ENCODE measurements at places on chromosomes 4 and X.

- no peak for DNase-seq
Measured at GRCh38 chr4:122621016-122621507, at the start of gene IL21. Gene IL21, minus strand, starts transcription at chr4:122621066. Its CDS starts 55 bp downstream, at chr4:122621011.

GRCh38 chrX:78514852-78515251 is 144.3 kb downstream of the RTL3 start:
- DNase-seq = peak; percentile 3

DNA sequence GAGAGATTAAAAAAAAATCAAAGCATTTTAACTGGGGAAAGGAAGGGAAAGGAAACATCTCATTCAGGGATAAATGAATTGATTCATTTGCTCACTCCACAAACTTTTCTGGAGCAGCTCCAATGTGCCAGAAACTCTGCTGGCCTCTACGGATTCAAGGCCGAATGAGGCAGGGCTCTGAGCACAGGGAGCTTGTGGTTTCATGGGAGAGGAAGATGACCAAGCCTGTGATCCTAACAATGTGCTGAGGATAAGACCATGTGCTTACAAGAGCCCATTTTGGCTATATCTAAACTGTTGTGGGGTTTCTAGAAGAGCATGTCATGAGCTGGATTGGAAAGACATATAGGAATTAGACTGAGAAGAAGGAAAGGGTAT is 137.5 kb downstream of the ZNF674 start:
- DNase-seq = peak; percentile 66

- no peak for DNase-seq
Measured at GRCh38 chrX:40746521-40746920, 11.2 kb upstream of the MED14 start.

- DNase-seq = no peak
Measured at GRCh38 chr4:165331359-165331758, 3.9 kb downstream of the MSMO1 start.

- DNase-seq = no peak
Measured at GRCh38 chr4:48725414-48725813, 54.7 kb downstream of the FRYL start.

- DNase-seq = no peak
Measured at GRCh38 chr4:1405636-1406393, 427 bp downstream of the NKX1-1 start.

DNA sequence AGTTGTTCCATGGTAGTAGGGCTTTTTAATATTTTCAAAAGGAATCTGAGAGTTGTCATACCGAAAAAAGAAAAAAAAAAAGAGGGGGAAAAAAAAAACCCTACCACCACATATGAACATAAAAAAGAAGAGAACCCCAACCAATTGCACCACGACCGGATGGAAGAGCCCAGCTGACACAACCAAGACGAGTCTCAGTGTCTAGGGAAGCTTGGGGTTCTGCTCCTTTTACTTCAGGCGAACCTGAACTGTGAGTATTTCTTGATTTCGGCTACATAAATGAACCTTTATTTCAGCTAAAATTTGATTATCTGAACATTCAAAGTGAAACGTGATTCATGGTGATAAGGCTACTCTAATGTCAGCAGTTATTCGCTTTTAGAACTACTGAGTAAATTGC is at the start of gene GPR34:
Gene GPR34 (plus strand): TSS at position 139 of the 400 bp plus-strand sequence. CDS start 6,661 bp downstream, outside the sequence.
- no peak for DNase-seq

DNA sequence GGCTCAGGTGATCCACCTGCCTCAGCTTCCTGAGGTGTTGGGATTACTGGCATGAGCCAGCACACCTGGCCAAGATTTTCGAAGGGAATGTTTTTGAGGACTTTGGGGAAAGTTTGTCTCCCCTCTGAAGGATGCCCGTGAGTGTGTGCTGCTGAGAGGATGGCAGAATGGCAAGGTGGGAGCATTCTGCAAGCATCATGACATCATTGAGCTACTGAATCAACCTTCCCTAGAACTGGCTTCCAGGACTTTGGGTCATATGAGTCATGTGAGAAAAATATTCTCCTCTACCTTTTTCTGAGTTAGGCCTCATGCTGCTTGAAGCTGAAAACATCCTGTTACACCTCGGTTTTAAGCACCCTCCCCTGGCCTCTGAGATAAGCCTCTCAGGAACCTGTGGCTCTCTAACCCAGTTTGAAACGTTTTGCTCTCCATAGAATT is 31.0 kb downstream of the TMEM131L start:
- DNase-seq = peak; percentile 54

GRCh38 chr4:108636246-108636645 is 14.2 kb upstream of the OSTC start:
- peak; percentile 41 for DNase-seq

DNA sequence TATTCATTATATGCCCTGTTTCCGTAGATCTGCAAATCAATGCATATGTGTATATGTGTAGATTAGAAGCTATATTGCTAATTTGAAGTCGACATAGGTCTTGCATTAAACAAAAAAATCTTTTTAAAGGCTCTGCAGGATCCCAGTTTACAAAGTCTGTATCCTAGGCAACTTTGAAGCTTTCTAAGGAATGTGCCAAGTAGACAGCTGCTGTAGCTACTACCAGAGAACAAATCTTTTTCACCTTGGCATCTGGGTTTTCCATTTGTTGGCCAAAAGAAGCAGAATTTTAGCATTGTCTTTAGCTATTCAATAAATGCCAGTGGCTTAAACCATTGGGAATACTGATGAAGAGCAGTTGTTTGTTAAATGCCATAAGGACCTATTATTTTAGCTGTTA is 88.0 kb downstream of the NAA11 start:
- DNase-seq = no peak

DNA sequence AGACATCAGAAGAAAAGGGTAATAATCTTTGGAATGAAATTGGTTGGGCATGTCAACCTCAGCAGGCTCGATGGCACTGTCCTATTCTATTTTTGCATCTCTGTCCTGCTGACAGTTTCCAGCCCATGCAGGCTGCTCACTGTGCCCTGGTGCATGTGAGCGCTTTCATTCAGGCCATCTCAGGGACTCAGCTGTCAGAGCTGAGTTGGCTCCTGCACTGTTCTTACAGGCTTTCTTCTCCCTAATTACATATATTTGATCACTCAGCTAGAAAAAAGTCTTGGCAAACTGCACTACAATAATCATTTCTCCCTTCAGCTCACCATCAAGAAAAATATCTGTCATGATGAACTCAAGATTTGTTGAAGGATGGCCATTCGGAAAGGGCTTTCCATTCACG is 84.7 kb downstream of the RASL11B start:
- DNase-seq = no peak

DNA sequence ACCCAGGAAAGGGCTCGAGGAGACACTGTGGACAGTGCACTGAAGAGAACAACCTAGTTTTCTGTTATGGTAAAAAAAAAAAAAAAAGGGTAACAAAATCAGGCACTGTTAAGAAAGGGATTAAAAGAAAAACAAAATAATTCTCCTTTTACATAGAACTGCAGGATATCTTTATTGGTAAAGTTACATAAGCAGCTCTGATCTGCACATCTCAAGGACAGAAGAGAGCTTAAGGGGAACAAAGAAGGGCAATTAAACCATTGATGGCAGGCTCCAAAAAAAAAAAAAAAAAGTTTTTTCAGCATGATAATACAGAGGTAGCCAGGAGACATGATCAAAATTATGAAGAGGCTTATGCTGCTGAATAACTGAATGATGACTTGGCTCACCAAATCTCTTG is 85.0 kb downstream of the HDAC8 start:
- DNase-seq = no peak

- DNase-seq = peak; percentile 38
Measured at GRCh38 chr4:102344520-102344953, 745 bp downstream of the SLC39A8 start.

GRCh38 chrX:110836982-110837381 is 41.4 kb upstream of the CHRDL1 start:
- no peak for DNase-seq

DNA sequence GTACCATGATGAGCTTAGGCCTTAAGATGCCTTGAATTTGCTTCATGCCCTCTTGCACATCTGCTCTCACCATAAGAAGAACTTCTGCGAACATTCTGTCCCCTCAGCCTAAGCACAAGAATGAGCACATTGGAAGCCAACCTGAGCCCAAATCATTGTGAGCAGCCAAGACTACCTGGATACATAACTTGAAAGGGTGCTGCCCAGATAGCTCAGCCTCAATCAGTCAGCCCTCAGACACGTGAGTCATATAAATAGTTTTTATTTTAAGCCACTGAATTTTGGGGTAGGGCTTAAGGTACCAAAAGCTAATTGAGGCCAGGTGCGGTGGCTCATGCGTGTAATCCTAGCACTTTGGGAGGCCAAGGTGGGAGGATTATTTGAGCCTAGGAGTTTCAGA is 27.5 kb upstream of the BBS12 start:
- DNase-seq = no peak

- no peak for DNase-seq
Measured at GRCh38 chr4:70449220-70449619, 22.8 kb upstream of the MUC7 start.

DNA sequence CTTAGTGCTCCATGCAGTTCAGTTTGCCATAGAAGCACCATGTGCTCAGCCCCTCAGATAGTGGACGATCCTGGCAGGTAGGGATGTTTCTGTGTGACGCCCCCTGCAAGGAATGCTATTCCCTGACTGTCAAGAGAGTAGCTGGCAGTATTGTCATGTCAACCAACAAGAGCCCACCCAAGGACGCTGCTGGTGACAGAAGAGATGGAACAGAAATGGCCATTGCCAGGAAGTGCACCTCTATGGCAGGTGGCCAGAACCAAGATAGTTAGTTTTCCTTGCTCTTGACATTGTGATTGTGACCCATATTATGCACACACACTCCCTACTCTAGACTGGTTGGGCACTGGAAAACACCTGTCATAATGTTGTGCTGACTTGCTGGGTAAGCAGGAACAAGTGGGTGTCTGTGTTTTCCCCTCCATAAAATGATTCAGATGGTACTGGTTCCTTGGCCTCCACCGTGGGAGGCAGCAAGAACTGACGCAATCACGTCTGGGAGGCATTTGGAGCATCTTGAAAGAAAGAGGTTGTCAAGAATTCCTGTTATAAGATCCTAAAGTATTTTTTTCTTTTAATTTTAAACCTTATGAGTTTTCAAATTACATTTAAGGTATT is 507.9 kb downstream of the MID1IP1 start:
- peak; percentile 24 for DNase-seq

- no peak for DNase-seq
Measured at GRCh38 chr4:105896984-105897775, 1.9 kb downstream of the NPNT start.

GRCh38 chrX:1027133-1027532 is 185.3 kb downstream of the CRLF2 start:
- no peak for DNase-seq

DNA sequence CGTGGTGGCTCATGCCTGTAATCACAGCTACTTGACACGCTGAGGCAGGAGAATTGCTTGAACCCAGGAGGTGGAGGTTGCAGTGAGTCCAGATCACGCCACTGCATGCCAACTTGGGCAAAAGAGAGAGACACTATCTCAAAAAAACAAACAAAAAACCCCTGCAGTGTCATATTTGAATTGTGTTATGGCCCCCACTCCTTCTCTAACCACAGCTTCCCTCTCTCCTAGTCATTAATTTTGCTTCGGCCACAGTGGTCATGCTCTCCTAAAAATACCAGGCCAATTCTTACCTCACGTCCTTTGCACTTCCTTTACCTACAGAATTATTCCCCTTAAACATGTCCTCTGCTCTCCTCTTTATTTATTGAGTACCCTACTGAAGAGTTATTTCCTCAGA is 206.1 kb downstream of the PPP3CA start:
- DNase-seq = no peak

- DNase-seq = no peak
Measured at GRCh38 chr4:121794505-121795188, 6.5 kb upstream of the EXOSC9 start.

GRCh38 chr4:79348405-79348804 is 22.5 kb upstream of the NAA11 start:
- DNase-seq = no peak

- no peak for DNase-seq
Measured at GRCh38 chrX:344371-344901, 25.8 kb upstream of the GTPBP6 start.

DNA sequence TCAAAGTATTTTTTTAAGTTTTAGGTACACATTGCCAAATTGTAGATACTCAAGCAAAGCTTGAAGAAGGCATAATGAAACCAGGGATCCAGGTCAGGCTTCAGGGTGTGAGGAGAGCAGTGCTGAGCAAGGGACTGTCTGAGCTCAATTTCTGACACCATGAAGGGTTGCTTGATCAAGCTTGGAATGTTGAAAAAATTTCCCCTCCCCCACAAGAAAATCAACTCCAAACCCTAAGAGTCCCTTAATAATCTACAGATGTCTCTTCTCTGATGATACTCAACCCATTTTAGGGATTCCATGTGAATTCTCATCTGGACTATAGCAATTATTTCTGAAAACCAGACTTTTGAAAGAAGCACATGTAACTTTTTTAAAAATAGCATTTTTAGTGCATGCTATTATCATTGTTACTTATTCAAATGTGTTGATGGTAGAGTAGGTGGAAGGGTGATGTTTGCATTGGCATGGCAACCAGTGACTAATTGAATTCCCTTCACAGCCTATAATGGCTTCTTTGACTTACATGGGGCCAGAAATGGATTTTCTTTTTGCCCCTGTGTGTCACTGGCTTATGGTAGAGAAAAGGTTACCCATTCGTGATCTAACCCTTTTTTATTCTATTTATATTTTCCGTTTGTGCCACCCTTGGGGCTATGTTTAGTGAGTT is 252.0 kb downstream of the FBXW7 start:
- DNase-seq = peak; percentile 44

DNA sequence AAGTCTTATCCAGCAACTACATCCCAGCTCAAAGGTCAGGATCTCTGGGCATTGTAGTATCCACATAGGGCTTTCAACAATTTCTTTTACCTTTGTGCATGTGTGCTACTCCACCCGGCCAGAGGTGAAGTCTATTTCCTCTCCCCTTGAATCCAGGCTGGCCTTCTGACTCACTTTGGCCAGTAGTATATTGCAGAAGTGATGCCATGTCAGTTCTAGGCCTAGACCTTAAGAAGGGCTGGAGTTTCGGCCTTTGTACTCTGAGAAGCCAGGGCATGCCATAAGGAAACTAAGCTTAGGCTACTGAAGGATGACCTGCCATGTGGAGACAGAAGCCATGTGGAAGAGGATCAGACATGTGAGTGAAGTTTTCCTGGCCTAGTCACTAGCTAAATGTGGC is 191.2 kb upstream of the ATP6AP2 start:
- DNase-seq = no peak

DNA sequence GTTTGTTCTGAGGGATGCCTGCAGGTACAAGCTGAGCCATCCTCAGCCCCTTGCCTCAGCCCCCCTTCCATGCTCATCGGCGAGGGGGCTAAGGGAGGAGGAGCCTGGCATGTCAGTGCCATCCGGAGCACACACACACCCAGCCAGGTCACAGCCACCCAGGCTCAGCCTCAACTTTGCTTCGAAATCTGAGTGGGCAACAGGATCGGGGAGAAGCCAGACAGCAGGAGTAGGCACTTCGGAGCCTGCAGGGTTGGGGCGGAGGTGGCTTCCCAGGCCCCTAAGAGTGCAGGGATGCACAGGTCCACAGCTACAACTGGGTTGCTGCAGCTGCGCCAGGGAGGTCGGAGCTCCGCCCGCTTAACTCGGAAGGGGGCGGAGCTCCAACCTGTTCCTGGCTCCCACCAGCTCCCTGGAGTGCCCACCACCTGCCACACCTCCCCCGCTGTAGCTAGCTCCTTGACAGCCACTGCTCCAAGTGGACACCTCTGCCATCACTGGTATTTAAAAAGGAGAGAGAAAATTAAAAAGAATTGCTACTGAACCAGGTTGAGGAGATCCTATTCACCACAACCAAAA is 192.9 kb upstream of the GALNT7 start:
- DNase-seq = no peak

- no peak for DNase-seq
Measured at GRCh38 chr4:20787940-20788665, 87.8 kb downstream of the PACRGL start.
